NCI-H510A treated with DMSO at 0.1 percent for 48 hours (cell line): ENCODE measurements at places on chromosomes 5 and 9.

DNA sequence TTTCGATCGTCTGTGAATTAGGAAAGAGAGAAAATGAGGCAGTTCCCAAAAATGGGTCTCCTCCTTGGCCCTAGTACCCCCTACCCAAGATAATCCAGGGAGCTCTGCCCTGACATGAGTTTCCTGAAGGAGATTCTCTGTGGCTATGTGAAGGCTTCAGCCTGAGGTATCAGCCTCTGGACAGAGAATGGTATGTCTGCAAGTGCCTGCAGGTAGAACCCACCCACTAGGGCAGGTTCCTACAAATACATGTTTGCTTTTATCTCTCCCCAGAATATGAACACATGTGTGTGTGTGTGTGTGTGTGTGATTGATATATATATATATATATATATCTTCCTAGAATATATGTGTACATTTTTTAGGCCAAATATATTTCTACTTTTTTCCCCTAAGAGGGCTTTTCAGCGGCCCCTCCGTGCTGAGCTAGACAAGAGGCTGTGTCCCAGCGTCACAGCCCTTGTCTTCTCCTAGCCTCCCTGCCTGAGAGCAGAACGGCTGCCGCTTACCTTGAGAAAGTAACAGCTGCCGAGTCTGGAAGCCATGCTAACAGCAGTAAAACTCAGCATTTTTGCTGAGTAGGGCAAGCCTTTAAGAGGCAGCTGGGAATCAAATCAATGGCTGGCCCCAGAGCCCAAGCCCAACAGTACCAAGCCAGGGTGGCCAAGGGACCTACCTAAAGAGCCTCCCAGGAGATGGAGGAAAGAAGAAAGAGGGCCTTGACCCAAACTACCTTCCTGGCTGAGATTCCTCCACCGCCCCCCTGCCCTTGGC is 2.1 kb downstream of the BRINP1 start:
- no peak for DNase-seq

DNA sequence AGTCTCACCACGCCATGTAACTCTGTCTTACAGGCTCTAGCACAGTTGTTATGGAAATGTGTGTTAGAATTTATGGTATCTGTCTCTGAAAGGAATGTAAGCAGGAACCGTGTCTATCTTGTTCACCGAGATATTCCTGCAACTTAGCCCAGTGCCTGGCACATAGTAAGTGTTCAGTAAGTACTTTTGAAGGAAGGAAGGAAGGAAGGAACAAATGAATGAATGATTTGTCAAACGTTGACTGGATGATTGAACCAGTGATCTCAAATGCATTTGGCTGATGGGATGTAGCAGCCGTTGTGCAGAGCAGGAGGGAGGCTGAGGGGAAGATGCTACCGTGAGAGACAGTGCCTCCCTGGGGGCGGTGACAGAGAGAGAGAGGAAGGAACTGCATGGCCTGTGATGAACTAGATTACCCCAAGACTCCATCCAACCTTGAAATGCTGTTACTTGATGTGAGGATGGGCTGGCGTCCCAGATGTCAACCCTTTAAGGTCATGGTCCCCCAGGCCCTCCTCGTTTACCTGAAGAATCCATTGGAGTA is 47.5 kb upstream of the PPARGC1B start:
- no peak for DNase-seq

DNA sequence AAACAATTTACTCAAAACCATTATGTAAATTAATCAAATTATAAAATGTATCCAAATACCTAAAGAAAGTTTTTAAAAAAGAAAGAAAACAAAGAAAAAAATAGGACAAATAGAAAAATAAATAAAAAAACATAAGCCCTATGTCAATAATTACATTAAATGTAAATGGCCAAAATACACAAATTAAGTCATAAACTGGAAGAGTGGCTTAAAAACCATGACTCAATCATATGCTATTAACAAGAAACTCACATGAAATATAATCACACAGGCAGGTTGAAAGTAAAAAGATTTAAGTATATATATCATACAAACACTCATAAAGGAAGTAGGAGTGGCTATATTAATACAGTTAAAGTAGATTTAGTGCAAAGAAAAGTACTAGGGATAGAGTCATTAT is 95.3 kb downstream of the PRELID2 start:
- DNase-seq = no peak

DNA sequence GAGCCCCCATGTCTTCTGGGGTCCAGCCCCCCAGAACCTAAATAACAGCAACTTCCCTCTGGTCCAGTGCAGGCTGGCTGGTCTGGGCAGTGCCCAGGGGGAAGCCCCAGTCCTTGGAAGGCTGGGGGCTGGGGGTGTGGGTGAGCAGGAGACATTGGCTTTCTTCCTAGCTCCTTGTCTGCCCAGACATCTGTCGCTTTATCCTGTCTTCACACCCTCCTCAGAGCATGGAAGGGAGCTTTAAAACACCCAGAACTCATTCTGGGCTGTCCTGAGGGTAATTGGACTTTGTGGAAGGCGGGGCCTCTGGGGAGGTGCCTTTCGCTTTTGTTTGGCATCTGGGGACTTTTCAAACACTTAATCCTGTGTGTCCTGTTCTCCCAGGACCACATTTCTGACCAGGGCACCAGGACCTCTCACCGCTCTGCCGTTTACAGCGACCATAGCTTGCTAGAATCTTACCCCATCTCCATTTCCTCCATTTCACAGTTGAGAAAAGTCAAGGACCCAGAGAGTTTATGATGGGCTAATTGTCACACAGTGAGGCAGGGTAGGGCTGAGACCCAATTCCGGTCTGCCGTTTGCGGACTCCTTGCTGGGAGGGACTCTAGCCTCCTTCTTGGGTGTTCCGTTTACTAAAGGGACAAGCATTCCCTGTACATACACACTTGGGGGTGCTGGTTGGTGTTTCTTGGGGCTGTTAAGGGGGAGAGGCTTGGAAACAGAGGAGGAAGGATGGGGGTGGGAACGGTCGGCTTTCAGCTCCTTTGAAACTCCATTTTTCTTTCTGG is 1.1 kb downstream of the GSN start:
- no peak for DNase-seq

DNA sequence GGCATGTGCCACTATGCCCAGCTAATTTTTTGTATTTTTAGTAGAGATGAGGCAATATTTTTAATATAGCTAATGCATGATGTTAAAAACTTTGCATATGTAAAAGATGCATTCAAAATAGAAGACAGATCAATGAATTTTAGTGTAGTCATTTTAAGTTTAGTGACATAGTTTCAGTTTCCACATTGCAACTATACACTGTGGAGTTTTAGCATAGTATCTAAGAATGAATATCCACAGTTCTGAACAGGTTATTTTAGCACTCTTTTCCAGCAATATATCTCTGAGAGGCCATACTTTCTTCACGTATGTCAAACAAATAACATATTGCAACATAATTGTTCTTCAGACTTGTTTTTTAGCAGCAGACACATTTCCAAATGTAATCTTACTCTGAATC is 39.3 kb downstream of the RAB24 start:
- no peak for DNase-seq

GRCh38 chr9:128068386-128069205 is 564 bp downstream of the SLC25A25 start:
- DNase-seq = no peak
